ENCODE measurements at places on chromosomes 13 and 19.

- DNase-seq, result no peak
Measured at GRCh38 chr13:112715210-112715609, 25.4 kb downstream of the ATP11A start.

DNA sequence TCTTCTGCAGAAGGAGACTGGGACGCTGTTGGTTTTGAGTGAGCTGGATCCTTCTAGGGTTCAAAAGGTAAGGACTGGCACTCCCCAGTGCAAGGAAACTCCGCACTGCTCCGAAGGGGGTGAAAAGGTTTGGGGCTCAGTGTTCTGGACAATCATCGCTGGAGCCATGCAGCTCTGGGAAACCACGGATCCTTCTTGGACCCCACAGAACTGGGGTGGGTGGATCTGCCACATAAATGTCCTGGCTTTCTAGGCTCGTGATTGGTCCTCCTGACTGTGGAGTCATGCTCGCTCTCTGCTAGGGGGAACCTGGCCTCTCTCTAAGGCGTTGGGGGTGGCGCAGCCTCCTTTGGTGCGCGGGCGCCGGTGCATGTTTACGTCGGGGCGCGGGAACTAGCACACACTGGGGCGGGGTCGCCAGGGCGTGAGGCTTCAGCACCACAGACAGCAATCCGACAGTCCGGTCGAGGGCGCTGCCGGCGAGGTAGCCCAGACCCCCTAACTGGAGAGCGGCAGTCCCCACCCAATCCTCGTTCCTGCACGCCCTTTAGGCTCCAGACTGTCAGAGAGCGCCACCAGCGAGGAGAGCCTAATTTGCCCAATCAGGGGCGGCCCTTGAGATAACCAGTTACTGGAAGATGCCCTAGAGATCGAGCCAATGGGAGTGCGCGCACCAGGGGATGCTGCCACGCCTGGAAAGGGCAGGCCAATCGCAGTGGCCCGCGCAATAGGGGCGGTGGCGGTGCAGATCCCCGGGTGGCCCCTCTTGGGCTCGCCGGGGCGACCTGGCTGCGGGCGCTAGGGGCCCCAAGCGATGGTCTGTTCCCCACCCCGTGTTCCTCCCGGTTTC is 913 bp upstream of the ELAVL3 start:
- DNase-seq, result peak; percentile 43

DNA sequence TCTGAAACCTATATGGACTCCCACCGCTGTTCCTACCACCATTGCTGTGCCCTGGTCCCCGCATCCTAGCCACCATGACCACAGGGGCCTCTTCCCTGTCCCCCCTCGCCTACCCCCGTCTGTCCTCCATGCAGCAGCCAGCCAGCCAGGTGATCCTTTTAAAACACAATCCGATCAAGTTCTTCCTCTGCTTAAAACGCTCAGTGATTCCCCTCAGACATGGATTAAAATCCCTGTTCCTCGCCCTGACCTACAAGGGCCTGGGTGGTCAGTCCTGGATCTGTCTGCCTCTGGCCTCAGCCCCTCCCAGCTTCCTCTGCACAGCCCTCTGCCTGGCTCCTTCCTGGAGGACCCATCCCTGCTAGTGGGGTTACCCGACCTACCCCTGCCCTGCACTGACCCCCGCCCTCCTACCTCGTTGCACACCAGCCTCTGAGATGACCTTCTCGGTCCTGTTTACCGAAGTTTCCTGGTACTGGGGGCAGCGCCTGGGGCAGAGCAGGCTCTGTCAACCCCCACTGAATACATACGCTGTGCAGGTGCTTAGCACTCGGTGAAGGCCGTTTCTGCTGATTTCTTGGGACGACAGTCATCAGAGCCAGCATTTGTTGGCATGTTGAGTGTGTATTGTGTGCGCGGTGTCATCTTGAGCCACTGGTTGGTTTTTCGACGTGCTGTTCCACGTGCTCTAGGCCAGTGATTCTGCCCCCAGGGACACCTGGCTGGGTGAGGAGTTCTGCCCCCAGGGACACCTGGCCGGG is 14.7 kb upstream of the LENG8 start:
- DNase-seq, result no peak

DNA sequence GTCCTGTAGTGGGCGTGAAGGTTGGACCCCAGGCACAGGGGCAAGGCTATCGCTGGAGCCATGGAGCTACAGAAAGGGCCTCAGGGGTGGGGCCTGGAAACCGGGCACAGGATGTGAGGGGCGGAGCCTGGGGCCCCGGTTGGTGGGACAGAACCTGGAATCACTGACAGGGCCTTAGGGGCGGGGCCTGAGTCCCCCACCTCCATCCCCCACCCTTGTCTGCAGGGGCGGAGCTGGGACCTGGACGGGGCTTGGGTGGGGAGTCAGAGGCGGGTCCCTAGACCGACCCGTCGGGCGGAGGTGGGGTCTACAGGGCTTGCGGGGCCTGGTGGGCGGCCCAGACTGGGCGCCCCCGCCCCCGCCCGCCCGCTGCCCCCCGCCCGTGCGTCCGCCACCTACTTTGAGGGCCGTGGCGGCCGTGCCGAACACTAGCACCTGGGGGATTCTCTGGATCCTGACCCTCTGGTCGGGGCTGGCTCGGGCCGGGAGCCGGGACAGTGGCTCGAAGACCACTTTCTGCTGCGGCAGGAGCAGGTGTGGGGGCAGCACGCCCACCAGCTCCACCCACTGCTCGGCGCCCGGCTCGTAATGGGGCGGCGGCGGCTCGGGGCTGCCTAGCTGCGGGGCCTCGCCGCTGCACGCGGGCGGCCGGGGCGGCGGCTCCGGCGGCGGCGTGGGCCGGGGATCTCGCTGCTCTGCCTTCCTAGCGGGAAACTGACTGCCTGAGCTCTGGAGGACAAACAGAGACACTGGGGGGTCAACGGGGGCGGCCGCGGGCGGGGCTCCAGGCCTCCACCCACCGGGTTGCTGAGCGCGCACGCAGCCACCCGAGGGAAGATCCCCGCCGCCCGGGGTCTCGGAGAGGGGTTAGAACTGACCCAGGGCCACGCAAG is 26.3 kb downstream of the DCAF15 start:
- no peak for DNase-seq

- no peak for DNase-seq
Measured at GRCh38 chr13:51330791-51331190, 8.7 kb upstream of the SERPINE3 start.

GRCh38 chr13:34207872-34208271 is 389.9 kb downstream of the RFC3 start:
- DNase-seq, result no peak

DNA sequence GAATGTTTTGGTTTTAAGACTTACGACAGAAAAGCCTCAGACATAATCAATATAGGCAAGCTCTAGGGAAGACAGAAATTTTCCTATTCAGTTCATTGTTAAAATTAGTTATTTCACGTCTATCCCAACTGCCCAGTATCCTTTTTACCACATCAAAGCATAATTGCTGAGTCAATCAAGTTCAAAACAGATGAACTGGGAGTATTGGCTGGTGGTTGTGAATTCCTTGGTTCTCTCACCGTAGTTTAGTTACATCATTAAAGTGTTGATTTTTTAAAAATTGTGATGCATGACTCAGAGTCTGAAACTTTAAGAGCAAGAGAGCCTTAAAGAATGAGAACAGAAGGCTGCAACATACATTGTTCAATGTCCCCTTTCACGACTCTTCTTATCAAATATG is 143.3 kb upstream of the FREM2 start:
- DNase-seq, result no peak

DNA sequence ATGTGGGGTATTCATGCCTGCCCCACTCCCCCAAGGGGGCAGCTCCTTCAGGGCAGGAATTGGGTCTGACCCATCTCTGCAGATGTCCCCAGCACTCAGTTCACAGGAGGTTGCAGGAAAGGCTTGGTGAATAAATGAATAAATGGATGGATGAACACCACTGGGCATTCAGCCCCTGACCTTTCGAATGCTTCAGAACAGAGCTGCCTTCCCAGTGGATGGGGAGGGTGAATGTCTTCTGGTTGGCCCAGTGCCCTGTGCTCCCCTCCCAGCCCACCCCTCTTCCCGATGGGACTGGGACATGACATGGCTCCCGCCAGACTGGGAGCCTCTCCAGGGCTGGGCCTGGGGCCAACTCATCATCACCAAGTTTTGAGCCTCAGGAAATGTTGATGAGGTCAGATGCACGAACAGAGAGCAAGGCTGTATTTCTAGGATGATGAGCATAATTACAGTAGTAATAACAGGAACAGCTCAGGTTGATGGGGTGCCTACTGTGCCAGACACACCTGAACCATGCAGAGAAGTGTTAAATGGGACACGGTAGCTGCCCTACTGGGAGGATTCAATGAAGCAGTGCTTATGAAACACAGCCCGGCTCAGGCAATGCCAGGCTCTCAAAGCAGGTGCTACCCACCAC is 25.7 kb downstream of the VRK3 start:
- DNase-seq, result no peak
